Fibroblast of skin of scalp (primary cell): ENCODE measurements at places on chromosomes 16 and 17.

GRCh38 chr16:48426244-48427141 is 41.3 kb upstream of the SIAH1 start:
- peak; percentile 47 for DNase-seq

DNA sequence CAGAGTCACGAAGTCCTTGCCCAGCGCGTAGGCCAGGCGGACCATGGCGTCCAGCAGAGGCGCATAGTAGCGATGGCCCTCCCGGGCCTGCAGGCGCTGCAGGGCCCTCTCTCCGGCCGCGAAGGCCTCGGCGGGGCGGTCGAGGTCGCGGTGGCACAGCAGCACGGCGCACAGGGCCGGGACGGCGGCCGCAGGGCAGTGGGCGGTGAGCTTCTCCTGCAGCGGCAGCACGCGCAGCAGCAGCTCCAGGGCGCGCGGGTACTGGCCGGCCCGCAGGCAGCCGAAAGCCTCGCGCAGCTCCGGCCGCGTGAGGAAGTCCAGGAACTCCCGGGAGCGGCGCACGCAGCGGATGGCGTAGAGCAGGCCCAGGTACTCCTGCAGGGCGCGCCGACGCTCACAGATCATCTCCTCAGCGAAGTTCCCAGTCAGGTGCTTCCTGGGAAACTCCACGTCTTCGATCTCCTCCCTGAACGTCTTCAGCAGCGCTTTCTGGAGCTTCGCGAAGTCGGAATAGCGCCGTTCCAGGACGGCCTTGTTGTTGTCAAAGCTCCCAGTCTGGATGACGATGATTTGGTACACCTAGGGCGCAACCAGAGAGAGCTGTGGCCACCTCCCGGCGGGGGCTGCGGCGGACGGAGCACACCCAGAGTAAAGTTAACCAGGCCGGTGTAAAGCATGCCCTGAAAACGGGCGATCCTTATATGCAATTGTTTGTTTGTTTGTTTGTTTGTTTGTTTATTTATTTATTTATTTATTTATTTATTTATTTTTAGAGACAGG is 7.4 kb downstream of the SNX20 start:
- no peak for DNase-seq

DNA sequence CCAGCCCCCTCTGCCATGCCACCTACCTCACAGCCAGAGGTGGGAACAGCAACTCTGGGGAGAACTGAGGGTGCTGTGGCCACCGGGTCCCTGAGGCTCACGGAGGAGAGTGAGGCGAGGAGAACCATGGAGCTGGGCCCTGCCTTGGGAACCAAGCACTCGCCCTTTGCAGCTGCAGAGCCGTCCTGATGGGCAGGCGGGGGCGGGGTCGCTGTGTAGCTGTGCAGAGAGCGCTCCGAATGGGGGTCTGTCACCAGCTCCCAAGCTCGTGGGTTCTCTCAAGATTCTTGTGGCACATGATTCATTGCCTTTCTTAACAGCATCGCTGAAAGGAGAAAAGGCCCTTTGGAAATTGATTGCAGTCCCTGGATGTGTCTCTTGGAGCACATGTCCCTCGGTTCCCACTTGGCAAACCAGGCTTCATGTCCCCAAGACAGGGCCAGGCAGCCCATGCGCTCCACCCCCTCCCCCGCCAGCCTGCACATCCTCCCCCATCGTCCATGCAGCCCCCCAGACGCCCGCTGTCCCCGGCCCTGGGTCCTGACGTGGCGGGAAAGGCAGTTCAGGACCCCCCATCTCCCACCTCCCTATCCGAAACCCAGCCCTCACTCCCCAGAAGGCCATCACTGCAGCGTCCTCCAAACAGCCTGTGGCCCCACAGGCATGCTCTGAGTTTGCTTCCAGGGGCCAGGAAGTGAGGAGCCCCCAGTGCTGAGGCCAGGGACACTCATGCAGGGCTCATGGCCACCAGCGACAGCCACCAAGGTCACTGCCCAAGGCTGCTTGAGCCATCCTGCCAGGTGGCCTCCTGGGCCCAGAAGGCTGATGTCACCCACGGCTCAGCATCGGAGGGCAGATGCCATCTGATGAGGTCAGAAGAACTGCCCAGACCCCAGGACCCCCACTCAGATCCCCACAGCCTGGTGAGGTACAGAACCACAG is 20.6 kb upstream of the CHMP6 start:
- DNase-seq, result peak; percentile 51

- DNase-seq, result peak; percentile 93
Observed at GRCh38 chr16:29290631-29291247, 115.8 kb downstream of the NPIPB11 start.

DNA sequence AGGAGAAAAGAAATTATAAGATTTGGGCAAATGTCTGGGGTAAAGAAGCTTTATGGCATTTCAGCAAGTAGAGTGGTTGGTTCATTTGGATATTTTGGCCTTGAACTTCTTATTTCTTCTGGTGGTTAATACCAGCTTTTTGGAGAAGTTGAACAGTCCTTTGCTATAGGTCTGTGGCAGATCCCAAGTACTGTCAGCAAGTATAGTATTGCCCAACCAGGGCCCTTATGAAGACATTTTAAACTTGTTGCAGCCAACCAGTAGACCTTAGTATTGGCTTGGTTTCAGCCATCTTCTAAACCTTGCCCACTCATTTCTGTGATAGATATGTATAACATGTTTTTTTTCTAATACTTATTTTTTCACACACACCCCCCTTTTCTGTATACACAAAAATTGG is 2.2 kb downstream of the SP2 start:
- no peak for DNase-seq

DNA sequence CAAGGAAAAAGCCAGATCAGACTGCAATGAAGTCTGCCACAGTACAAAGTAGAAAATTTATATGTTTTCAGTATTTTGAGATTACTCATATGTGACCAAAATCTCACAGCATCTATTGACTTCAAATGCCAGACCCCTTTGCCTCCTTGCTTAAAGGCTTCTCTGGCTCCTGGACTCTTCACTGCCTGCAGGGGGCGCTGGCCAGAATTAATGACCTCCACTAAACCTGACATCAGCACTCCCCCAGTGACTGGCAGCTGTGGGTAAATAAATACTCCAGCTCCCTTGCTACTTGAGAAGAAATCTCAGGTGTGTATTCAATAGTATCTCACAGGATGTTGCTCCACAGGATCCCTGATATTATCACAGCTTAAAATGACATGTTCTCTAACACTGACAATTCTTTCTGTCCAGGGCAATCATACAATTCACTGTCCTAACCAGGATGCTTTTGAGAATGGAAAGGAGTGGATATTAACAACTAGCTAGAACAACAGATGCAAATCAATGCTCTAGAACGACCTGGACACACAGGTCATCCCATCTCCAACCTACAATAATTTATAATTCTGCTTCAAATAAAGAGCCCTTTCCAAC is 4.0 kb downstream of the BECN1 start:
- DNase-seq, result peak; percentile 62

DNA sequence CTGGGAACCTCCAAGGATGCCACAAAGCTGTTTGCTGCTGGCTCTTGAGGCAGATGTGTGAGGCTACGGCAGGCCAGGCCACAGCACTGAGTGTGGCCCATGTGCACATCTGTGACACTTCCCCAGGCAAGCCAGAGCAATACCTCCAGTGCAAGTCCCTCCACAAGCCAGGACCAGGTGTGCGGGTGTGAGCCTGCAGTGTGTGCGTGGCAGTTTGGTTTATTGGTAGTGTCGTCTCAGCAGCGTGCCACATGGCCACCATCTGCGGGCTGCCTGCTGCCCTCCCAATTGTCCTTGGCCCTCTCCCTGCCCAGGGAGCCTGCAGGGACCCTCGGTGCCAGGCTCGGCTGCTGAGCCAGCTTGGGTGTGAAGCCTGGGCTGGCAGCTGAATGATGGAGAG is 9.9 kb upstream of the SREBF1 start:
- DNase-seq, result no peak

GRCh38 chr17:12856416-12856815 is 67.1 kb downstream of the ARHGAP44 start:
- DNase-seq, result no peak

DNA sequence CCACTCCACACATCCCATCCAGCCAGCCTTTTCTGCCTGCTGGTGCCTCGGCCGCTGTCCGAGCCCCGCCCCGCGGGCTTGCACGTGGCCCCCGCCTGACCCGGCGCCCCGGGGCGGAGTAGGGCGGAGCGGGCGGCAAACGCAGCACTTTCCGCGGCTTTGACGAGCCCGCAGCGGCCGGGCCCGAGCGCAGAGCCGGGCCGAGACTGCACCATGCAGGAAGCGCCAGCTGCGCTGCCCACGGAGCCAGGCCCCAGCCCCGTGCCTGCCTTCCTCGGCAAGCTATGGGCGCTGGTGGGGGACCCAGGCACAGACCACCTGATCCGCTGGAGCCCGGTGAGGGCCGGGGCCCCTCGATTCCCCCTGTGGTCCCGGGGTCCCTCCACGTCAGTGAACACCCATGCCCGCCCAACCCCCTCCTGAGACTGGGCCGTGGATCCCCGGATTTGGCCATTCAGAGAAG is at the start of gene HSF4:
Gene HSF4, plus strand, starts transcription at position 147 of the 463 bp plus-strand sequence. Its CDS starts 67 bp downstream, at position 214.
- no peak for DNase-seq

GRCh38 chr17:74779948-74780400 is 3.8 kb upstream of the NAT9 start:
- DNase-seq, result no peak

GRCh38 chr16:84582958-84583516 is 34.8 kb downstream of the COTL1 start:
- DNase-seq, result peak; percentile 70

- no peak for DNase-seq
Observed at GRCh38 chr16:87192452-87193073, 124.6 kb downstream of the C16orf95 start.

DNA sequence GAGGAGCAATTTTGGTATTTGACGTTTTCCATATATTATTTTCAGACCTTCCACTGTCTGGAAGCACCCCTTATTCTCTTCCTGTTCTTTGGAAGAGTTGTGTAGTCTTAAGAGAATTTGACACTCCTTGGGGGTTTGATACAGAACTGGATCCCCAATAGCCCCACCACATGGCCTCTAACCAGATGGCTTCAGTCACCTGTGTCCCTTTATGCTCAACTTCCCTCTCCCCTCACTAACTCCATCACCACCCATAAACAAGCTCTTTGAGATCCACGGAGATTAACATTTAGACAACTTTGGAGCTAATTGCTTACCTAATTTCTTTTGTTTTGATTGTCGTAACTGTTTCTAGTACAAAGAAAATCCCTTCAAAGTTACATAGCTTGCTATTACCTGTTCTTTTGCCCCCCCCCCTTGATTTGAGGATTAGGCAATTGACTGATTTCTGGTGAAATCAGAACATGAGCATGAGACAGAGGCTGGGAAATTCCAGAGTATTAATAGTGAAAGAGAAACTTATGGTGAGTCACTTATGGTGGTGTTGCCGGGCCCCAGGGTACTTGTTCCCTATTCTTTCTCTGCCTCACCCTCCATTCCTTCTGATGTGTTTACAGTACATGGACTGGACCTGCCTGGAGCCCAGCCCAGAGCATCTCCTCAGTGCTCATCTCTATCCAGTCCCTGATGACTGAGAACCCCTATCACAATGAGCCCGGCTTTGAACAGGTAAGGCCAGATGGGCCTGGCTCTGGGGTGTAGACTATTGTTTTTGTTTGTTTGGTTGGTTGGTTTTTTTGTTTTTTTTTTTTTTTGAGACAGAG is 7.5 kb downstream of the UBE2Z start:
- peak; percentile 82 for DNase-seq

DNA sequence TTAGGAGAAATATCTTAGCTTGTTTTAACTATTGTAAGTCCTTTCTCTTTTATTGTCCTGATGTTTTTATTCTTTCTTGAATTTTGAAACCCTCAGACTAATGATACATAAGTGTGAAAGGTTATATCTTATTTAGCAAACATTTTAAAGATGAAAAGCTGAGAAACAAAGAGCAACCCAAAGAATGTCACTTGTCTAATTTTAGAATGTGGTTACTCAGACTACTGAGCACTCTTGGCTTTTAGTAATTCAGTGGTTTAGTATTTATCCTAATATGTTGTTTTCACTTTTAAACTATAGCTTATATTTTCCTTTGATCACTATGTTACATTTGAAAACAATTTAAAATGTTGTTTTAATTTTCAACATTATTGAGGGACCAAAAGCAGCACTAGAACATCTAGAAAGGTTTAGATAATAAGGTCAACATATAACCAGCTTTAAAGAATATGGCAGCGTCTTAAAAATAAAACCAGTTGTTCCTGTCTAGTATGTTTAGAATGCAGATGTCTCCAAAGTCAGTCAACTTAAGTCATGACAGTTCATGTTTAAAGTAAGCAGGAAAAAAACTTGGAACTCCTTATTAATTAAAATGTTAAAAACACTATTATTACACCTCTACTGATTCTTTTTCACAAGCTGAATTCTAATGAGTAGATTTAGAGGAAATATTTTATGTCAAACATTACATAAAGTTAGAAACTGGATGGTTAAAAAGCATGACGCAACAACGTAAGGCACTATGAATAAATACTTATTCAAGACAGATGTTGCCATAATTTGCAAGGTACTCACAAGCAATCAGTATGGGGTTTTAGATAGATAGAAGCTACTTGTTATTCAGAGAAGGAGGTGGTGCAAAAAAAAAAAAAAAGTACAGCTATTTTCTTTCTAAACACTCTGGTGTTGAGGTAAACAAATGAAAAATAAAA is 2.4 kb downstream of the MBTD1 start:
- DNase-seq, result no peak

DNA sequence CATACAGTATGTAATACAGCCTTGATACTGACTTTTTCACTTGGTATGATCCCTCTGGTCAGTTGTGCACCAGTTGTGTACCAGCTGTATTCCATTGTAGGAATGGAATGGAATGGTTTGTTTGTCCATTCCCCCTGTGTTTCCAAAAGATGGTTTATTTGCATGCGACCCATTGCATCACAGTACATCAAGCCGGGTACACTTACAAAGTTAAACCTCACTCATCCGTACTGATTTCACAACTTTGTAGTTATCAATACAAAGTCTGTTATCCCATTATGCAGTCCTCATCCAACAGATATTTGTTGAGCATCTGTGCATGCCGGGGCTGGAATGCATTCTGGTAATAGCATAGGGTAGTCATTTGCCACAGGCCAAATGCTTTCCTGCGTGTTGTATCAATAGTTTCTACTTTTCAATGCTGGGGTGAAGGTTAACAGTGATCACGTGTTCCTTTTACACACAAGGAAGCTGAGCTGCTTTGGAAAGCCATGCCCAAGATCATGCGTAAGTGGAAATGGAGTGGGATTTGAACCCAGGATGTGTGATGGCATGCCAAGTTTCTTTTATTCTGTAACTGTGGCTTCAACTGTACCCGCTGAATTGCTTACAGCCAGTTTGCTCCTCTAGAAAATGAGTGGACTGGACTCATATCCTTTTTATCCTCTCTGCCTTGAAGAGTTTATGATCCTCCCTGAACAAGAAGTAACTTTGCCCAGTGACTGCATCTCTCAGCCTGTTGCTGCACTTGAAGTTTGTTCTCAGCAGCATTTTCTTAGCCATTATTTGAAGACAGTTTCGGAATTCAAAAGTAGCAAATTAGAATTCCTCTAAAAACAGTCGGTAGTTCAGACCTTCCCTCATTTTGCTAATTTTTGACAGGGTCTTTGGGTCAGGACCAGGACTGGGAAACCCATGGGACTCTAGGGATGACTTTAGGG is 228.5 kb downstream of the CCDC182 start:
- DNase-seq, result no peak

DNA sequence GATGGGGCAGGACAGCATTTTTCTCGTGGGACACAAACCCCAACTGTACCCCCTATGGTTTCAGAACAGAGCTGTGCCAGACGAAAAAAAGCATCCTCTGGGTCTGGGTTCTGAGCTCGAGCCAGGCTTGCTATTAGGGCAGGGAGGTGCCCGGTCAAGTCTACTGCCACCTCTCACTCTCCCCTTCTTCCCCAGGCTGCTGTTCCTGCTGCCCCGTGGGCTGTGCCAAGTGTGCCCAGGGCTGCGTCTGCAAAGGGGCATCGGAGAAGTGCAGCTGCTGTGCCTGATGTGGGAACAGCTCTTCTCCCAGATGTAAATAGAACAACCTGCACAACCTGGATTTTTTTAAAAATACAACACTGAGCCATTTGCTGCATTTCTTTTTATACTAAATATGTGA is 1.1 kb downstream of the MT1E start:
- no peak for DNase-seq
